ENCODE measurements at places on chromosomes 13 and 19.

DNA sequence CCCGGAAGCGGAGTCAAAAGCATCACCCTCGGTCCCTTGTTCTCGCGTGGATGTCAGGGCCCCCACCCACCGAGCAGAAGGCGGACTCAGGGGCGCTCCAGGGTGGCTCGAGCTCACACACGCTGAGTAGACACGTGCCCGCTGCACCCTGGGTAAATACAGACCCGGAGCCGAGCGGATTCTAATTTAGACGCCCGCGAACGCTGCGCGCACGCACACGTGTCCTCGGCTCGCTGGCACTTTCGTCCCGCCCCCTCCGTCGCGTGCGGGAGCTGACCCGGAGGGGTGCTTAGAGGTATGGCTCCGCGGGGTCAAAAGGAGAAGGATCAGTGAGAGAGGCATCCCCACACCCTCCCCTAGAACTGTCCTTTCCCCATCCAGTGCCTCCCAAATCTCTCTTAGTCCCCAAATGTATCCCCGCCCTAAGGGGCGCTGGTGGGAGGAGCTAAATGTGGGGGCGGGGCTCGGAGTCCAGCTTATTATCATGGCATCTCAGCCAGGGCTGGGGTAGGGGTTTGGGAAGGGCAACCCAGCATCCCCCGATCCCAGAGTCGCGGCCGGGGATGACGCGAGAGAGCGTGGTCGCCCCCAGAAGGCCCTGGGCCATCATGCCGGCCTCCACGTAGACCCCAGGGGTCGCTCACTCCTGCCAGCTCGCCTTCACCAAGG lies 451 bp upstream of the ICAM5 start:
- DNase-seq: peak; percentile 87

DNA sequence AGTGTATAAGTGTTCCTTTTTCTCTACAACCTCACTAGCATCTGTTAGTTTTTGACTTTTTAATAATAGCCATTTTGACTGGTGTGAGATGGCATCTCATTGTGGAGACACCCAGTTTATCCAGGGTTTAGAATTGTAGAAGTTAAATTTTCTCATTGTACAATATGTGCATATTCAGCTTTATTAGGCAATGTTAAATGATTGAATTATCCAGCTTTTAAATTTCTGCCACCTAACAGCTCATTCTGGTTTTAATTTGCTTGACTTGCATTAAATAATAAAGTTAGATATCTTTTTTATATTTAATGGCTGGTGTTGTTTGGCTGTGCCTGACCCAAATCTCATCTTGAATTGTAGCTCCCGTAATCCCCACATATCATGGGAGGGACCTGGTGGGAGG lies 46.7 kb upstream of the ZNF30 start:
- no peak for DNase-seq

GRCh38 chr19:12886969-12887747 lies at the start of gene KLF1:
KLF1 (minus strand) TSS chr19:12887201; CDS start chr19:12887140, 61 bp downstream.
- DNase-seq: no peak

DNA sequence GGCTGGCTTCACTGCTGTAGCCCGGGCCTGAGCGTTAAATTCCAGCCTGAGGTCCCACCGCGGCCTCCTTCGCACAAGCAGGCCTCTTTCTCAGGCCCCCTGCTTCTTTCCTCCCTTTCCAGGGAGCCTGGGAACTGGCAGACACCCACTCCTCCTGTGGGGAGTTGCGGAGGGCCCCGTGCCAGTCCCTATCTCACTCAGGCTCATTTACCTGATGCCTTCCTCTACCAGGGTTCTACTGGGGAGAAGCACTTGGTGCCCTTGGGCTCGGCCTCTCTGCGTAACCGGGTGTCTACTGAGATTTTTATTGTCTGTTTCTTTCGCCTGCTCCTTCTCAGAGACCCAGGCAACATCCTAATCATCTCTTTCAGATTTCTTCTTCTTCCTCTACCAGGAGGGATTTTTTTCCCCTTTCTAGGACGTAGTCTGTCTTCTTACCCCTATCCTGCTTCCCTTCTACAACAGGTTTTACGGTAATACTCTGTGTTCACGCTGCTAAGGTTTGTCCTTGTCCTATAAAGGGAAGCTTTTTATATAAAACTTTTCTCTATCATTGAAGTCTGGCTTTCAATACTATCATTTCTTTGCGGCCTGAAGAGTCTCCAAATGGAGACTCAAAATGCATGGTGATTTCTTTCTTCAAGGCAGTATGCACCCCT lies 135.4 kb upstream of the GPR12 start:
- no peak for DNase-seq

- no peak for DNase-seq
Measured at GRCh38 chr13:99980824-99981734, 505 bp upstream of the ZIC2 start.

DNA sequence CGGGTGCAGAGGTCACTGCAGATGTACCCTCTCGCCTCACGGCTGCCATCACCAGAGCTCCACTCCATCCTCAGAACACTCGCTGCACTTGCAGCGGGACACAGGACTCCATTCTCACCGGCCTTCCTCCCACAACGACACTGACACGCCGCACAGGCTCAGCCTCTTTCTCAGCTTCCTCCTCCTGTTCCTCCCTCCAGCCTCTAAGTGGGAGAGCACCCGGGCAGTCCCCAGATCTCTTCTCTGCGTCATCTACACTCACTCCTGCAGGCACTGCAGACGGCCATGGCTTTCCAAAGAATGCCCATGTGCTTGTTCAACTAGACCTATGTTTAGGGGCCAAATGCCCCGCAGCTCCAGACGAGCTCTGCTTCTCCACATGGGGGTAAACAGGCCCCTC lies 14.3 kb upstream of the FKRP start:
- DNase-seq: no peak

DNA sequence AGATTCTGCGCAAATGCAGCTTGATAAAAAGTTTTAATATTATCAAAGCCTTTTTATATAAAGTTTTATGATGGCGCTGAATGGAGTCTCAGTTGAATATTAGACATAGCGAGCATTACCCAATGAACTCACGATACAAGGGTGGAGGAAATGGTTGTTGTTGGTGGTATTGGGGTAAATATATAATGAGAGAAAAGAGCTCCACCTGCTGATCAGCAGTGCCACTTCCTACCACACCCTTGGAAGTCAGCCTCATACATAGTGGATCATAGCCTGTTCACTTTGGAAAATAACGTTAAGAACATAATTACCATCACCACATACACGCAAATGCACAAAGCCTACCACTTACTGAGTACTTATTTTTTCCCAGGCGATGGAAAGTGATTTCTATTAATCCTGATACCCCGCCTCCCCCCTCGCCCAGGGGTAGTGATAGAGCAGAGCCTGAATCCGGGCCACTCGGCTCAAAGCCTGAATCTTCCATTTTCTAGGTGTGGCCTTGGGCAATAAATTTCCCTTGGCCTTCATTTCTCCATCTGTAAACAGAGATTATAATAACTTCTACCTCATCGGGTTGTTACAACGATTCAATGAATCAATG lies 358.3 kb downstream of the KLF5 start:
- DNase-seq: peak; percentile 47

- DNase-seq: no peak
Measured at GRCh38 chr19:51789061-51789795, 5.7 kb upstream of the FPR3 start.

GRCh38 chr13:96308568-96308967 lies 218.7 kb downstream of the HS6ST3 start:
- DNase-seq: no peak

DNA sequence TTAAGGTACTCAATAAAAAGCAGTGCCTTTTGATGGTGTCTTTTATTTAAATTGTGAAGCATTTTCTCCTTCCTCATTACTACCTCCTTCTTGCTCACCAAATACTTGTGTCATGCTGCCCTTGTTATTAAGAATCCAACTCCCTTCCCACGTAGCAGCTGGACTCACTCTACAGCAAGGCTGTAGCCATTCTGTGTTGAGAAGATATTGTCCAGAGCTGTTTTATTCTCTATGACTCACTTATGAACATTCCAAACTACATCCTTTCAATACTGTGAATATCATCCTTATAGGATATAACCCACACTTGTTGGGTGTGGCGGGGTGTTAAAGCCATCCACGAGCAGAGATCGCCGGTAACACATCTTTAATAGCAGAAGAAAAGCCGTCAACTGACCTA lies 1671.5 kb upstream of the SLC10A2 start:
- no peak for DNase-seq
